CD4-positive, alpha-beta T cell treated with Interleukin-15 for 1 hour (primary cell): ENCODE measurements at places on chromosomes 3 and 15.

GRCh38 chr15:71455107-71455506, 339.8 kb downstream of the THSD4 start:
- no peak for DNase-seq

GRCh38 chr3:58408906-58409305, 24.7 kb downstream of the PDHB start:
- no peak for DNase-seq

- no peak for DNase-seq
Observed at GRCh38 chr15:93278783-93279182, 189.8 kb upstream of the RGMA start.

DNA sequence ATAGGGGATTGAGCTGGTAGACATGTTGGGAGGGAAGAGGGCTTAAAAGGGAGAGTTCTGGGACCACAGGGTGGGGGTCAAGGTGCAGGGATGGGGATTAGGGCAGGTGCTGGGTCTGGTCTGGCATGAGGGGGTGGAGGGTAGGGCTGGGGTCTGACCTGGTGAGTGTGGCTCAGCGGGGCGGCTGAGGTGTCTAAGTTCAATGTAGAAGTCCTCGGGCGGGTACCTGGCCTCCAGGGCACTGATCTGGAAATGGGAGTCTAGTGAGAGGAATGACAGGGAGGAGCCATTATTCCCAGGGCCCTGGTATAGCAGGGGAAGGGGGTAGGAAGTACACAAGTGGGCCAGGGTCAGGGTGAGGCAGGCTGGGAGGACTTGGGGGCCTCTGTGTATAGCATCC, 39.6 kb downstream of the RAB11A start:
- no peak for DNase-seq

DNA sequence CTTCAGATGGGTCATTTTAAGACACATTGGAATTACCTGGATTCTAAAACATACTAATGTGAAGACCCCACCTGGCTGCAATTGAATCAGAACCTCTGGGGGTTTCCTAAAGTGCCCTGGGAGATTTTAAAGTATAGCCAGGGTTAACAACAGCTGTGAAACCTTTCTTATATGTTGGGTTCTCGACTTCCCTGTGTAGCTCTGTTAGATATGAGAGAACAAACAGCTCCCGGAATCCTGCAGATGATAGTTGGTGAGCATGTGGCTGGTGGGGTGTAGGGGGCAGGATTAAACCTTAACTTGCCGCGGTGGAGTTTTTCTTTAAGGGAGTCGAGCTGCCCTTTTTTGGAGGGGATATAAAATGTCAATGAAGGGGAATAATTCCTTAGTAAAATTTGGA, 12.1 kb downstream of the PLCL2 start:
- DNase-seq: no peak

DNA sequence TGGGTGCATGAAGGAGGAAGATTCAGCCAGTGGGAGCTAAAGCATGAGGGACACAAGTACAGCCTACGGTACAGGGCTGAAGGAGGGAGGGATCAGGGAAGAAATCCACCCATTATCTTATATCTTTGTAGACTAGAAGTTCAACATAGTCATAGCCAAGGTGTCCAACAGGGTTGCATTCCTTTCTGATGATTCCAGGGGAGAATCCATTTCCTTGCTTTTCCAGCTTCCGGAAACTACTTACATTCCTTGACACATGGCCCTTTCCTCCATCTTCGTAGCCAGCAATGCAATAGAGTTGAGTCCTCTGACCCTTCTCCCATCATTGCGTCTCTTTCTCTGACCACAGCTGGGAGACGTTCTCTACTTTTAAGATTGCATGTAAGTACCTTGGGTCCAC, 471.0 kb upstream of the SEMA6D start:
- no peak for DNase-seq

GRCh38 chr3:11720304-11720898, 76.7 kb upstream of the VGLL4 start:
- DNase-seq: peak; percentile 38

GRCh38 chr3:76585794-76586392, 454.0 kb upstream of the ROBO2 start:
- DNase-seq: no peak

GRCh38 chr15:59124261-59124660, 19.3 kb downstream of the CCNB2 start:
- no peak for DNase-seq

DNA sequence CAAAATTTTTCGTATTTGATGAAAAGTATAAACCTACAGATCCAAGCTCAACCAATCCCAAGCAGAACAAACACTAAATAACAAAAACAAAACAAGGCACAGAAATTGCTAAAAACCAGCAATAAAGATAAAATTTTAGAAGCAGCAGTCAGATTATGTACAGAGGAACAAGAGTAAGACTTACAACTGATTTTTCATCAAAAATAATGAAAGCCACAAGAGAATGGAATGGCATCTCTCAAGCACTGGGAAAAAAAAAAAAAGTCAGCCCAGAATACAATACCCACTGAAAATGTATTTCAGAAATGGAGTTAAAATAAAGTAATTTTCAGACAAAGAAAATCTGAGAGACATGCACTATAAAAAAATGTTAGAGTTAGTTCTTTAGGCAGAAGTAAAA, 27.0 kb downstream of the GPR156 start:
- DNase-seq: no peak

GRCh38 chr3:131738095-131738494, 235.3 kb upstream of the MRPL3 start:
- no peak for DNase-seq

- DNase-seq: no peak
Observed at GRCh38 chr15:101200181-101200580, 51.7 kb downstream of the CHSY1 start.

GRCh38 chr3:177488740-177489139, 291.5 kb upstream of the TBL1XR1 start:
- no peak for DNase-seq

- DNase-seq: no peak
Observed at GRCh38 chr15:71121442-71121841, 6.2 kb downstream of the THSD4 start.

DNA sequence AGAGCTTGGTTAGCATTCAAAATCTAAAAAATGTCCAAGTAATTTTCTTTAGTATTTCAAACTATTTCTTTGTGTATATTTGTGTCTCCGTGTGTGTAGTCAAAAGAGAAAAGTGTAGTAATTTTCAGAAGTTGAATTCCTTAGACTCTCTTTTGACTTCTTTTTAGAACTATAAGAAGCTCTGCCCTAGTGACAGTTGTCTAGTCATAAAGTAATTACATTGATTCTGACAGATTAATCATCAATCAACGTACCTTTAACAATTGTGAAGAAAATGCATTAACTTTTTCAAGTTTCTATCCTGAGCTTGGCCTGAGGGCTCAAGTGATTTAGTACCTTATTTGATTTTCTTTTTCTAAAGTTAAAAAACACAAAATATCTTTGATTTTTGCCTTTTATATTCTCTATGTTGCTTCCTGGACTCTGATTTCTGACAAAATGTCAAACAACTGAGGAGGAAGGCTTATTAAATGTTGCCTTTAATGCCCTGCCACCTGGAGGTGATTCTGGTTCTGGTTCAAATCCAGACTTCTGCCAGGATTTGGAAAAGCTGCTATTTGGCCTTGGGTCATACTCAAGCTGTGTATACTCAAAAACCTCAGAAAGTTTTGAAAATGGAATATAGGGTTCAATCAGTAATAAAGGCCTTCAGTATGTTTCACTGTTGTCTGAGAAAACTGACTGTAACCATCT, 653.6 kb downstream of the NSUN3 start:
- DNase-seq: no peak

GRCh38 chr3:55226696-55227095, 260.4 kb downstream of the WNT5A start:
- no peak for DNase-seq

DNA sequence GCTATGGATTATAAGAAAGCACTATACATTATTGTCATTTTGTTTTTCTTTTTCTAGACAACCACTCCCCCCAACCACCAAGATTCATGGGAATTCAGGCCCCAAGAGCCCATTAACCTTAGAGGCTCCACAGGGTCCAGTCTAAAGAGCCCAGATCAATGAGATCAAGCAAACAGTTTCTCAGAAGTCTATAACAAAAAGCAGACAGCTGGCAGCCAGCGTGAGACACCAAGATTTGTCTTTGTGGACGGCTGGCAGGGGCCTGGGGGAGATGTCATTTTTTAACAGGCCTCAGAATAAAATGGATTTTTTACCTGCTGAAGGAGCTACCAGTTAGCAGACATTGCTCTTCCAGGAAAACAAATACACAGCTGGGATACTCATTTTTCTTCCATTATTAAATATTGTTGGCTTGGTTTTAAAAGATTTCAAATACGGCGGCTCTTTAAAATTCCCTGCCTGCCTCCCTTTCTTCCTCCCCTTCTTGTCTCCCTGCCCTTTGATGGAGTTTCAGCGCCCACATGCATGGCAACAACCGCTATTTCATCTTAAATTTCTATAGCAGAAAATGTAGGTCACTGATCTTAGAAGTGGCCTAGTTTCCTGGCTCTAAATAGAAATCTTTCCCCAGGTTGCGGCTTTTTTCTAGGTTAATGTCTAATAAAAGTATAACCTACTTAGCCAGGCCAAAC, 130.6 kb downstream of the FAM174B start:
- DNase-seq: no peak

- DNase-seq: no peak
Observed at GRCh38 chr3:184184546-184185230, 1.3 kb upstream of the ABCF3 start.

DNA sequence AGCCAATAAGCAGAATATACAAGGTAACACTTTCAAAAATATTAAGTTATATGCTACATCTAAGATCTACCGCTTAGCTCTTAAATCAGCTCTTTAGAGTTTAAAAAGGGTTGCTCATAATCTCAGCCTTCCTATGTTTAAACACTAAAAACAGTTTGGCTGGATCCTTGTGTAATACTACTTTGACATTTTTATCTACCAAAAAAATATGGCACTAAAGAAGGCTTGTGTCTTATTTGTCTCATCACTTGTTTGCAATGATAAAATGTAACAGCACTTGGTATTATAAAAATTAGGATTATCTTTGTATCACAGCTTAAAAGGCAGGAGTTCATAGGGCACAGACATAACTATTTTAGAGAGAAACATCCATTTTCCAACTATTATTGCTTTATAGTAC, 9.8 kb downstream of the ANKRD28 start:
- DNase-seq: no peak

GRCh38 chr3:36362973-36363372, 17.3 kb upstream of the STAC start:
- DNase-seq: no peak

GRCh38 chr15:24878153-24878552, 76.6 kb upstream of the SNRPN start:
- no peak for DNase-seq

DNA sequence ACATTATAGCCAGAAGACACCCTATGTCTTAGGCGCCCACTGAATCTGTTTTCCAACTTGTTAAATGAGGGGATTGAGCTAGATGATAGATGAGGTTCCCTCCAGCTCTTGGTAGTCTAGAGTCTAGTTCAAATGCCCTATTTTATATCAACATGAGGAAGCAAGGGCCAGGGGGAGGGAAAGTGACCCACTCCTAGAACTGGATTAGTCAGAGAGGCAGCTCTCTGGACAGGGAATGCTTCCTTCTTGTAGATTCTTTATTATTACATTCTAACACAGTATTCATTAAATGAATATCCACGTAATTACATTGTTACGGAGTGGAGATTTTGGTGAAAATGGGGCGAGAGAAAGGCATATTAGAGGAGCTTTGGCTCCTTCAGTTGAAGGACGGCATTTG, 89.5 kb downstream of the RAD18 start:
- DNase-seq: no peak

DNA sequence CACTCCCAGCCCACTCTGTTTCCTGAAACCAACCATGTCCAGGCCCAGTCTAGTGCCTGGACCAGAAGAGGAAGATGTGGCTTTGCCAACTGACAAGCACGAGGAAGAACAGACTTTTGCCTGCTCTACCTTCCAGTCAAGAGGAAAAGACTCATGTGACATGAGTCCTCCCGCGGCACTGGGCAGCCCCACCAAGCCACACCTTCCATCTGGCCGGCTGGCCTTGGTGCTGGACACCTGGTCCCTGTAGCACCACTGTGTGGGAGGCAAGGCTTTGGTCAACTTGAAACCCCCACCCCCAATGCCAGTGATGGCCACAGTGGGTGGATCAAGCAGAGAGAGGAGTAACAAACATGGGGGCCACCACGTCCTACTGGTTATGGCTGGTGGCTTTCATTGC, 12.5 kb downstream of the CHDH start:
- no peak for DNase-seq

GRCh38 chr15:52340093-52340492, 44.5 kb upstream of the MYO5C start:
- no peak for DNase-seq

- DNase-seq: no peak
Observed at GRCh38 chr15:89767411-89767915, 8.7 kb upstream of the MESP2 start.

DNA sequence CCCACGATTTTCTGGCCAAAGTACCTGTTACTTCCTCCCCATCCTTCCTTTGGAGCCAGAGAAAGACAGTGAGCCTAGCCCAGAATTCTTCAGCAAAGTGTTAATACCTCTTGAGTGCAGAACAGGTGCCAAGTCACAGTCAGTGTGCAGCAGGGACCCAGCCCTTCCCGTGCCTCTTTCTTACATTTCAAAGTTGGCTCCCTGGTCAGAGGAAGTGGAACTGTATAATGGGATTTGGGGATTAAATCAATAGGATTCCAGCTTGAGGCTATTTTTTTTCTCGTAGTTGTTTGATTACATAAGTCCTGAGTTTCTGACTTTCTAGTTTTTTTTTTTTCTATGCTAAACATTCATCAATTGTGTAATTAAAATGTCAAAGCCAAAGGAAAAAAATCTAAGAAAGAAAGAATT, 52.6 kb upstream of the ABHD10 start:
- DNase-seq: no peak

- DNase-seq: no peak
Observed at GRCh38 chr15:82916161-82916952, 36.2 kb downstream of the HOMER2 start.

GRCh38 chr3:55569033-55569599, 82.0 kb upstream of the WNT5A start:
- no peak for DNase-seq

DNA sequence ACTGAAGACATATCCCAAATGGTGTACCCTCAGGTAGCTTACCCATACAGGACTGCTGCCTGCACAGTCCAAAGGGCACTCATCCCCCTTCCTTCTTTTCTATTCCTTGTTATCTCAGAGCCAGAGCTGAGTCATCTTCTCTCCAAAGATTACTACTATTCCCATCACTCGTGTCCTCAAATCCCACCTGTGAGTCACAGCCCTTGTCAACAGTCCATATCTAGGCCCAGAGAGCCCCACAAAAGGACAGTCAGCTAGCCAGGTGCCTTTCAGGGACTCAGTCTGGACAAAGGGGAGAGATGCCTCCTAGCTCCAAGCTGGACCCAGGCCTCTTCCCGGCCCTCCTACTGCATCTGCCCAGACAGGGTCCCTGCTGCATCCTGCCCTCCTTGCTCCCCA, 11.0 kb downstream of the PARP16 start:
- DNase-seq: no peak
